SK-N-SH (cell line): ENCODE measurements at places on chromosomes 2 and 18. TPM values are rescaled to one million over a fixed set of nuclear protein-coding genes. Genes with fewer than 3 reads are reported as not detected.

GAREM2 gene
- polyA plus RNA-seq = 1.5 and 3.7 TPM in 2 replicates

ASXL3 gene
- 0.03 TPM in 1 of 2 replicates, not detected in the other for polyA plus RNA-seq

GRCh38 chr18:57587098-57587661, 678 bp upstream of the FECH start:
- H3K36me3 ChIP-seq = peaks cover 10% of the 10 kb centered on the region
- no peak overlapping the region for H3K4me3 ChIP-seq
- no peak for DNase-seq
- peak overlapping the region; percentile 51 for H3K27ac ChIP-seq

GREB1 gene
- polyA plus RNA-seq = 2.7 and 2.9 TPM in 2 replicates

DNA sequence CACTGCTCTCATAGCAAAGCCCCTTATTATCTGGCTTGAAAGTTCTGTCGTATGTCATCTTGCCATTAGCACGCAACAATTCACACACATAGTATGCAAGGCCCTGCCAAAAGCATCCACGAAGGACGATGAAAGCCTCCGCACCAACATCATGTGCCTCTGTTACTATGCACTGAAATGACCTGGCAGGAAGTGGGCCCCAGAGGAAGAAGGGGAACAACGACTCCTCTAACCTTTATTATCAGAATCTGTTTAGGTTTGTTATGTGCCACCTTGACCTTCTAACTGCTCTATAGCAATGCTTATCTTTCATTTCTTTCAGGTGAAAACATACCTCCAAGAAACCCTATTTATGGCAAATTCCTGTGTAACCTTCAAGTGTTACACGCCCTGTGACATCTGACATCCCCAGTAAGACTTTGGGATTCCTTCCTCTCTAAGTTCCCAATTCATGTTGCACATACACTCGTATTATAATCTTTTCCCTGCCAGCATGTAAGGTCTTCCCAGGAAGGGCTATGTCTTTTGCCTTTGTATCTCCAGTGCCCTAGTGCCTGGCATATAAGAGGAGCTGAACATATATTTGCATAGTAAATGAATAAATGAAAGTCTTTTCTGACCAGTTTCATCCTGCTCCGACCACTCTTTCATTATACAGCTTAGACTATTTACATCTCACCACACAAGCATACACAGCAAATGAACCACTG, 7.0 kb upstream of the NDUFV2 start:
- H3K4me3 ChIP-seq = no peak overlapping the region
- no peak for DNase-seq
- H3K27me3 ChIP-seq = no peaks in the 10 kb centered on the region
- H3K36me3 ChIP-seq = no peaks in the 10 kb centered on the region

DNA sequence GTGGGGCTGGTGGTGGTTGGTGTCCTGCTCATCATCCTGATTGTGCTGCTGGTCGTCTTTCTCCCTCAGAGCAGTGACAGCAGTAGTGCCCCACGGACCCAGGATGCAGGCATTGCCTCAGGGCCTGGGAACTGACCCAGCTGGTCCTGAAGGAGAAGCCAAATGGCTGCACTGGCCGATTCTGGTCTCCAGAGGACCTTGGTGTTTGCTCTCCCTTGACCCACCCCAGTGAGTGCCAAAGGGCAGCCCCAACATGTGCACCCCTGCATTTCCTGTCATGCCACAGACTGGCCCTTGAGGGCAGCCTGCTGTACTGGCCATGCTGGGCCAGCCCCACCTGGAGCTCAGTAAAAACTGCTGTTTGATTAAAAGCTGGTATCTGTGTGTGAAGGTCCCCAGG, 2.5 kb upstream of the RNF181 start:
- no peaks in the 10 kb centered on the region for H3K36me3 ChIP-seq
- no peak overlapping the region for H3K27ac ChIP-seq
- H3K27me3 ChIP-seq = no peaks in the 10 kb centered on the region
- H3K4me1 ChIP-seq = peaks cover 17% of the 10 kb centered on the region
- no peak for DNase-seq
- no peak overlapping the region for H3K4me3 ChIP-seq

- DNase-seq = no peak
- H3K27me3 ChIP-seq = no peaks in the 10 kb centered on the region
- peaks cover 8% of the 10 kb centered on the region; the same call in 1 of the 2 replicates for H3K4me1 ChIP-seq
- no peak overlapping the region for H3K27ac ChIP-seq
- no peaks in the 10 kb centered on the region for H3K36me3 ChIP-seq
- H3K4me3 ChIP-seq = no peak overlapping the region
Measured at GRCh38 chr2:71500426-71501079, 47.2 kb downstream of the DYSF start.

DNA sequence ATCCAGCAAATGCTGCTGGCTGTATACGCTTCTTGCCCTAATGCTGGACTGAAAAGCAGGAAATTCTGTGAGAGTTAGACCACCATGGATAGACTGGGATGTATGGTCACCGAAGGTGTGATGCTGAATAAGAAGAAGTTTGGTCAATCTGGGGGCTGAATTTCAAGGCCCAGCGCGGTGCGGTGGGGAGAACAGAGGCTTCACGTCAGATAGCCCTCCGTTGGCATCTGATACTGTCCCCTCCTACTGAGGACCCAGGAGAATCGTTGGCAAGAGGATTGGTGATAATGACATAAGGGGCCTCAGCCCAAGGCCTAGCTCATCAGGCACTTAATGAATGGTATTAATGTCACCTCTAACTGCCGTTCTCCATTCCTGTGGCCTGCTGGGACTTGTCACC, 97.3 kb upstream of the ST3GAL5 start:
- H3K27ac ChIP-seq = no peak overlapping the region
- no peak overlapping the region for H3K4me3 ChIP-seq
- H3K27me3 ChIP-seq = no peaks in the 10 kb centered on the region
- no peaks in the 10 kb centered on the region for H3K36me3 ChIP-seq
- no peak for DNase-seq
